DMS153 (cell line): ENCODE measurements at places on chromosomes 12 and 14.

GRCh38 chr12:57899010-57899662 lies 42.2 kb upstream of the ATP23 start:
- DNase-seq, result peak; percentile 34

GRCh38 chr14:51118993-51119392 lies 24.1 kb upstream of the TRIM9 start:
- no peak for DNase-seq

GRCh38 chr14:21029917-21030316 lies at the start of gene TPPP2:
Gene TPPP2 (plus strand): TSS chr14:21030217. CDS start chr14:21030582, 365 bp downstream.
- DNase-seq, result no peak

DNA sequence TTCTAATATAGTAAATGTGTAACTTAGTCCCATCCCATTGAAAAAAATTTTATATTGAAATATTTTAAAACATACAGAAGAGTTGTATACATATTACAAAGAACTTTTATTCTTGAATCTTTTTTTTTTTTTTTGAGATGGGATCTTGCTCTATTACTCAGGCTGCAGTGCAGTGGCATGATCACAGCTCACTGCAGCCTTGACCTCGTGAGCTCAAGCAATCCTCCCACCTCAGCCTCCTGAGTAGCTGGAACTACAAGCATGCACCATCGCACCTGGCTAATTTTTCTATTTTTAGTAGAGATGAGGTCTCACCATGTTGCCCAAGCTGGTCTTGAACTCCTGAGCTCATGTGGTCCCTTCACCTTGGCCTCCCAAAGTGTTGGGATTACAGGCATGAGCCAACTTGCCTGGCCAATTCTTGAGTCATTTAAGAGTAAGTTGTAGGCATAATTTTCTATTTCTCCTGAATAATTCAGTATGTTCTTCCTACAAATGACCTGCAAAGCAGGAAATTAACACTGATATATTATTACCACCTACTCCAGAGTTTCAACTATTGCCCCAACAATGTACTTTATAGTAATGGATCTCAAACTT lies 153.0 kb upstream of the BMP4 start:
- DNase-seq, result no peak

DNA sequence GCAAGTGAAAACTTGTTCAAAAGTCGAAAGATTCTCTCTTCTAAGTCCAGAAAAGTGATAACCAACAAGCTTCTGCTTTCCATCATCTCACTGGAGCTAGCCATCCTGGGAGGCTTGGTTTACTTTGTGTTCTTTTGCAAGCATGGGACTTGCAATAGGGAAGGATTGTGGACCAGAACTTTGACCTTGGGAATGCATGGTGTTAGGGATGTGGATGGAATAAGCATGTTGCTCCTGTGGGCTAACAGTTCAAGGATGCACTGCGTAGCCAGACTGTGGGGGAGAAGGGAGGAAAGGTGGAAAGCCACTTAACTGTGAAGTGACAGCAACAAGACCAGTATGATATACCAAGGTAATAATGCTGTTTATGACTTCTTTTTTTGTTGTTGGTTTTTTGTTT lies 28.6 kb downstream of the SOAT2 start:
- DNase-seq, result no peak

DNA sequence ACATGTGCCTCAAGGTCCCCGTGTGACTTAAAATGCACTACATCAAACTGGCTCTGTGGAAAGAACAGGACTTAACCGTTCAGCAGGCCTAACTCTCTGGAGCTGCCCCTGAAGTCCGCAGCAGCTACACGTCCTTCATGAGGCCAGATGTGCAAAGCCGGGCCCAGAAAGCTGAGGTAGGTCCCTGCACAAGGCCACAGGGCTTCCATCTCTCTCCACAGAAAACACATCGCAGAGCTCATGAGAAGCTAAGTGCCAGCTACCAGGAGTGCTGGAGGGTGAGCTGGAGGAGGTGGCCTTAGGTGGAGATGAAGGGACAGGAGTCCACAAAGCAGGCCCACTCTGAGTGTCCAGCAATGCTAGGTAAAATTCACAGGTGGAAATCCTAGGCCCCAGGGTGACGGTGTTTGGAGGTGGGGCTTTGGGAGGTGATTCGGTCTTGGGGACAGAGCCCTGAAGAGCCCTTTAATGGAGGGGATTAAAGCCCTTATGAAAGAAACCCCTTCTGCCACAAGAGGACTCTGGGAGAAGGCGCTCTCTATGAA lies 52.4 kb downstream of the VCPKMT start:
- DNase-seq, result no peak
